Left renal pelvis (tissue), 4 donors: ENCODE measurements at places on chromosomes 7 and 10.

DNA sequence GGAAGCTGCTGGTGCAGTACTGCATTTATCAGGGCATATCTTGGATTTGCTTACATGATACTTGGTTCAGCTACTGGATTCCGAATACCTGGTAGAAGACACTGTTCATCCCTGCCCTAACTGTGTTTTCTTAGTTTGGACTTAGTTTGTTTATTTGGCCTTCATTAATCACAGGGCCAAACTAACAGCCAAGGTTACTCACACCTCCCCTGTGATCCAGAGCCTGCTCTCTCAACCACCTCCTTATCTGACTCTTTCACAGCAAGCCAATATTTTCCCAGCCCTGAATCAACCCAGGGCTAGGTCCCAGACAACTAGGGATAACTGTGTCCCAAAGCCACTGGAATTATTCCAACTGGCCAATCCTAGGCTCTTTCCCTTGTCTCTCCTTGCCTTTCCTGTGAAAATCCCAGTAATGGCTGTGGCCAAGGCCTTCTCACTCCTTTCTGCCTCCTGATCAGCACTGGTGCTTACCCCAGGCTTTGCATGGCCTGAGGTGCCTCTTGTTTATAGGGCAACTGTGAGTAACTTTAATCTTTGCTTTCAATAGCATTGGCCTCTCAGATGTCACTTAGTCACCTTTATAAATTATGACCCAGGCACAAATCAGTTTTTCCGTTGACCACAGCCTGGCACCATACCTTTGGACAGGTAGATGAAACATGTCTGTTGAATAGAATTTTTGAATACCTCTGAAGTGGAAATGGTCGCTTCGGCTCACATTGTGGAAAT, 9.3 kb upstream of the JCAD start:
- DNase-seq = no peak

DNA sequence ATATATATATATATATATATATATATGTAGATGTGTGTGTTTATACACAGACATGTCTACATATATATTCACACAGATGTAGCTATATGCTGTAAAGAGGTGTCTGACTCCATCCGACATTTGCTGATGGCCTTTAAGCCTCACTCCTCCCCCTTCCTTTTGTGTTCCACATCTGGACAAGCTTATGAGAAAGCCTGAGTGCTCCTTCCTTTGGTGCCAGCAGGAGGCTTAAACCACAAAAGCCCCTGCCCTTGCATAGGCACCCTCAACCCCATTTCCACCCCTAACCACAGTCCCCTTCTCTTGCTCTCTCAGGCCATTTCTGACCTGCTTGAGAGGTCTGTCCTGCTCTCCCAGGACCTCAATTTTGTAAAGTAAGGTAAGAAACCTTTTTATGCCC, 98.7 kb downstream of the SVOPL start:
- no peak for DNase-seq

DNA sequence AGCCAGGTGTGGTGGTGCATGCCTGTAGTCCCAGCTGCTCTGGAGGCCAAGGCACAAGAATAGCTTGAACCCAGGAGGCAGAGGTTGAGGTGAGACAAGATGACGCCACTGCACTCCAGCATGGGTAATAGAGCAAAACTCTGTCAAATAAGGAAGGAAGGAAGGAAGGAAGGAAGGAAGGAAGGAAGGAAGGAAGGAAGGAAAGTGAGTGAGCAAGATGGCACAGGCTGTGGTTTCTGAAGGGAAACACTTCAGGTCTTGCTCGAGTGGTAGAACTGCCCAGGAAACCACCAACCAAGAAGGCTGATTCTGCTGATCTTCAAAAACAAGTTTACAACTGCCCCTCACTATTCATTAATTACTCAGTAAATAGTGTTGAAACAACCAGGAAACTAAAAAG, 45.2 kb downstream of the EZH2 start:
- DNase-seq = no peak

DNA sequence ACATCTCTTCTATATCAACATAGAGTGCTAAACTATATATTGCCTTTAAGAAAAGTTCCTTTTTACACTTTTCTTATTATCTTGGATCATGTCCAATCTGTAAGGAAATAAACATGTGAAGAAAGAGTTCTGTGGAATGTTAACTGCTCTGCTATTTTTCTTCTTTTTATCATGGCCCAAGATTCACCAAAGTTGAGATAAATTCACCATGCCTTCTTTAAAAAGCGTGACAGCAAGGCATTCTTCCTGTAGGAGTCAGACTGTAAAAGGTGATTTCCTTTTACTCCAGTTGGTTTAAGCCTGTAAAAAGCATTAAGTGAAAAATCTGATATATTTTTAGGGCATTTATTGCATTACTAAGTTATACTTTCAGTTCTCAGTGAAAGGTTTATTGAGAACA, 165.7 kb upstream of the FZD1 start:
- no peak for DNase-seq

- DNase-seq = no peak
These were observed 739 bp upstream of the CCDC186 start for GRCh38 chr10:114174695-114175188.

DNA sequence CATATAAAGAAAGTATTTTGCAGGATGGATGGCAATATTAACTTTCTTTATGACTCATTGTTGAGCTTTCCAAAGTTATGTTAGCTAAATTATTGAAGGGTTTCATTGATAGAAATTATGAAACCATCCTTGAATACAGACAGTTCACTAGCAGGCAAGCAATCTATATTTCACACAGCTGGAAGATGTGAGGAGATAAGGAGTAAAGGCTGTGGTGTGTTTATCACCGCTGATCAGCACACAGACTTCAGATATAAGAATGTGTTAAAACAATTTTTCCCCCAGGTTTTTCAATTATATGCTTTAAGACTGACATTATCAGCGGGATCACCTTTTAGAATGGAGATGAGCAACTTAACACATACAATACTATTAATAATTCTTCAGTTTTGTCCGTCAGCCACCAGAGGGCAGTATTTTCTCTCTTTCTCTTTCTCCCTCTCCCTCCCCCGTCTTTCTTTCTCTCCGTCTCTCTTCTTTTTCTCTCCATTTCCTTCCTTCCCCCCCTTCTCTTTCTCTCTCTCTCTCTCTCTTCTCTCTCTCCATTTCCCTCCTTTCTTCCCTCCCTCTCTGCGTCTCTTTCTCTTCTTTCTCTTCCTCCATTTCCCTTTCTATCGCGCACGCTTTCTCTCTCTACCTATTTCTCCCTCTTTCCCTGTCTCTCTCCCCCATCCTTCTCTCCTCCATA, 62.9 kb upstream of the FAM171A1 start:
- DNase-seq = peak; percentile 63

GRCh38 chr7:144516729-144517525, 113.4 kb upstream of the NOBOX start:
- no peak for DNase-seq

GRCh38 chr10:43202657-43203447, 64.0 kb downstream of the RASGEF1A start:
- no peak for DNase-seq

GRCh38 chr7:22998519-22998896, 15.4 kb downstream of the HYCC1 start:
- no peak for DNase-seq

- DNase-seq = no peak
These were observed 7.5 kb upstream of the KMT2E start for GRCh38 chr7:105006367-105007136.

GRCh38 chr7:91346426-91346825, 82.2 kb downstream of the FZD1 start:
- no peak for DNase-seq

DNA sequence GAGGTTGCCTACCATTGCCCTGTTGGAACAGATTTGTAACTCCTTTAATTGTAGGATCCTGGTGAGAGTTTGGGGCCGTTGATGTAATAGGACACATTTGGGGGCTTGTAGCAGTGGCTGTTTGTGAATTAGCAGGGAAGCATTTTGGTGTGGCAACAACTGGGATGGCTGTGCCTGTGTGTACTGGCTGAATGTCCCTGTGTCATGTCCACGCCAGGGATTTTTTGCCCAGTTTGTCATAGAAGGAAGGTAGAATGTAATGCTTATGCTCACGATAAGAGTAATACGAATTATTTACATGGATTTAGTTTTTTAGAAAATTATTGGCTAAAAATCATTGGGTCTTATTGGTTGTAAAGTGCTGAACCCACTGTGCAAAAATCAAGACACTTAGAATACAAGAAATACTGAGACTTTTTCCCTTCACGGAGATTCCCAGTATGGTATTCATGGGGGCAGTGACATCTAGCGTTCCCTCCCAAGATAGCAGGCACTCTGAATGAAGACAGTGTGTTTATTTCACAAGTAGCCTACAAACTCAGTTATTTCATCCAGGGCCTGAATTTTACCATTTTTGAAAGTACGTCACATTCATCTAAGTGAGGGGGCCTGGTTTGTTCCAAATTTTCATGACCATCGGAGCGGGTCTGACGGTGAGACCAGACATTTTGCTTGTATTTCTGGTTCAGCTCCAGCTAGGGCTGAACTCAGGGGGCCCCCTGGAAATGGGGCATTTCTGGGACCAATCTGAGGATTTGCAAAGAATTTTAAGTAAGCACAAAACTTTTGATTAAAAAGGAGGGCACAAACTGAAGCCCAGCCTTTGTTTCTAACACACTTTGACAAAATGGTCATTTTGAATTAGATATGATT, 74.7 kb downstream of the CACNB2 start:
- peak; percentile 20 for DNase-seq

DNA sequence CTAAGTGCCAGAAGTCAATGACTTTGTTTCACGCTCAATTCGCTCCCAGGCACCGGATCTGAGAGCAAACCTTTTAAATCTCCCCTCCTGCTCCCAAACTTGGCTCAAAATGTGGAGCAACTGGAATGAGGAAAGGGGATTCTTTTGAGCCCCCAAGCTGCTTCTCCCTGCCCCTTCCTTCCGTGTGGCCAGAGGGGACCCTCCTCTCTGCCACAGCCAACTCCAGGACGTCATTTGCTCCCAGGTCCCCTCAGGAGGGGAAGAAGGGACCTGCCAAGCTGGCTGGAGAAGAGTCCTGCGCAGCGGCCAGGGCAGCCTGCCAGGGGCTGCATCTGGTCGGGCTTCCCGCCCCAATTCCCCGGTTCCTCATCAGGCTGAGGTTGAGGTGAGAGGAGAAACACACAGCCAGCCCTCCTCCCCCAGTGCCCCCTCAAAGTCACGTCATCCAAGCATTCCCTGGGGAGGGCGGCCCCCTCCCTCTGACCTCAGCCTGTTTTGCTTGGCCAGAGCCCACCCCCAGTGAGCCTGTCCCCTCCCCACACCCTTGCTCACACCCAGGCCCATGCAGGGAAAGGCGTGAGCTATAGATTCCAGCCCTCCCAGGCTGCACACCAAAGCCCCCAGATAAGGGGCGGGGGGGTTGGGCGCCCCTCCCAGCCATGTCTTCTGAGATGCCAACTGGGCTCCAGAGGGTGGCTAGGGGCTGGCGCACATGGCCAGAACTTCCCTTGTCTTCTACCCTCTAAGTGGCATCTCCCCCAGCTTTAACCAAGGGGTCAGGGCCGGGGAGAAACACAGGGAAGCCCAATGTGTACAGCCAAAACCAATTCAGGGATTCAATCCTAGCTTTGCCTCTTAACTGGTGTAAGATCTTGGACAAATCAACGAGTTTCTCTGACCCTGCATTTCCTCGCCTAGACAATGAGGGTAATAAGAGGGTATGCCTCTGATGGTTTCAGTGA, 35.0 kb downstream of the SH3PXD2A start:
- no peak for DNase-seq

DNA sequence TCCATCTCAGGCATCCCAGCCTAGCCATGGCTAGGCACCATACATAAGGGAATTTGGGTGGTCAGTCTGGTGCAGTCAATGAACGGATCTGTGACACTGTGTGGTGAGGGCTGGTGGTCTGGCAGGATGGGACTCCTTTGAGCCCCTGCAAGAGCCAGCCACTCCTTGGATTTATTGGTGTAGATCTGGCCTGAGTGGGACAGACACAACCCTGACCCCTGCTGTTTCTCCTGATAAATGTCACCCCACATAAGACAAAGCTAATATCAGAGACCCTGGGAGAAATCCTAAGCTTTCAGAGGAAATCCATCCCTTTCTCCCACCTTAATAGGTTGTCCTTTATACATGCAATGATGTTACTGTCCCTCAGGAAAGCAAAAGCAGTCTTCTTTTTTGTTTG, 2.3 kb downstream of the FBXO24 start:
- DNase-seq = no peak

DNA sequence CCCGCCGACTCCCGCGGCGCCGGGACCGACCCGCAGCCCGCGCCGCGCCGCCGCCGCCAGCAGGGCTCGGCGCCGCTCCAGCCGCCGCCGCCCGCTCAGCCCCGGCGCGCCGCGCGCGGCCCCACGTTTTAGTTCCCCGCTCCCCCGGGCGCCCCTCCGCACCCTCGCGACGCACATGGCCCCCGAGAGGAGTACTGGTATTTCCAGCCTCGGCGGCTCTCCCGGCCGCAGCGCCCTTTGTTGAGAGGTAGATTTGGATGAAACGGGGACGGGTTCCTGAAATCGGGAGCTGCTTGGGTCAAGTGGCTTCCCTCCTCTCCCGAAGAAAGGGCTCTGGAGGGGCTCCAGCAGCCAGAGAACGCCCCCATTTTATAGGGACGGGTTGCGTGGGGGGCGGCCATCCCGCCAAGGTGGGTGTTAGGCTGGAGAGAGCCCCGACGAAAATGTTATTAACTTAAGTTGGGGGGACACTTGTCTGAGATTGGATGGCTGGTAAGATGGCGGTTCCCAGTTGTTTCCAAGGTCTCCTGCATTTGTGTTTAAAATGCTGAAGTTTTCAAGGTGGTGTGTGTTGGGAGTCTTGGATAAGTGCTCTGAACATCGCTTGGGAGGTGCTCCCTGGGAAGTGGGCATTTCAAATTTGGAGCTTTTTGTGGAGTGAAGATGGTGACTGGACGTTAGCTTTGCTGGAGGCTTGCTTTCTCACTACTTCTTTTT, 1.2 kb downstream of the BMI1 start:
- DNase-seq = no peak

- no peak for DNase-seq
These were observed 31.3 kb upstream of the SMC3 start for GRCh38 chr10:110535958-110536891.

DNA sequence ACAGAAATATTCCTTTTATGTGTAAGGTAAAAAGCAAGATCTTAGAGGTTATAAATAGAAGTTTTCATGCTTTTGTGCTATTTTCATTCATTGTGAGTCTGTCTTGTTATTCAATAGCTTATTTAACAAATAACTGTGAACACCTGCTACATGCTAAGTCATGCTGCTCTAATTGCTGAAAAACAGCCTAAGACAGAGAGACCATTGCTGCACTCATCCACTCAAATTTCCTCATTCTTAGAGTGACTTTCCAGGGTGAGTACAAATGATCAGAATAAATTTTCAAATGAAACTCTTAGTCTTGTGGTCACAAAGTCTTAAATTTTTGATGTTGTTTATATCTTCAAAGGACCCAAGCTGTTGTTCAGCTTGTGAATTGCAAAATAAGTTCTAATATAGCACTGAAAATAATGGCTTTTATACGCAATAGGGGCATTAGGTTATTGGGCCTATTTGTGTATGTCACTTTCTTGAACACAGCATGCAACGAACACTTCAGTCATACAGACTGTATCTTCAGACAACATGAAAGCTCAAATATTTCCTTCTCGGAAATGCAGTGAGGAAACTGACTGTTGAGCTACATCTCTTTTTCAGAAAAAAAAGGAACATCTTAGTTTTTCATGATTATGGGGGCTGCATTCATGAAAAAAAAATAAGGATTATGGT, 247.9 kb upstream of the PCDH15 start:
- DNase-seq = no peak

- no peak for DNase-seq
These were observed 11.6 kb downstream of the CFAP43 start for GRCh38 chr10:104220522-104220921.
